ENCODE measurements at places on chromosomes 5 and 9.

GRCh38 chr5:11596185-11596584 is 308.1 kb downstream of the CTNND2 start:
- DNase-seq = no peak

DNA sequence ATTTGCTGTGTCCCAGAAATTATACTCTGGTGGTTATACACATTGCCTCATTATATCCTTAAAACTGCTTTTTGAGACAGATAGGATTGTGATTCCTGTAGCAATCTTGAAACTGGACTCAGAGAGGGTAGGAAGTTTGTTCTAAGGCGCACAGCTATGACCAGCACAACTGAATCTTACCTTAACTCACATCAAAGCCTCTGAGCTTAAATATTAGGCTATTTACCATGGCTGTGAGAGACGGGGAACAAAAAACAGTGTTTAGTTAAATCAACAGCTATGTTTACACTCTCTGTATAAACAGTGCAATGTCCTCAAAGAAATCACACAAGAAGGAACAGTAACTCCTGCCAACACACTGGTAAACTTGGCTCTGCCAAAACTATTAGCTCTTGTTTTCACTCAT is 50.9 kb upstream of the TUT7 start:
- no peak for DNase-seq

DNA sequence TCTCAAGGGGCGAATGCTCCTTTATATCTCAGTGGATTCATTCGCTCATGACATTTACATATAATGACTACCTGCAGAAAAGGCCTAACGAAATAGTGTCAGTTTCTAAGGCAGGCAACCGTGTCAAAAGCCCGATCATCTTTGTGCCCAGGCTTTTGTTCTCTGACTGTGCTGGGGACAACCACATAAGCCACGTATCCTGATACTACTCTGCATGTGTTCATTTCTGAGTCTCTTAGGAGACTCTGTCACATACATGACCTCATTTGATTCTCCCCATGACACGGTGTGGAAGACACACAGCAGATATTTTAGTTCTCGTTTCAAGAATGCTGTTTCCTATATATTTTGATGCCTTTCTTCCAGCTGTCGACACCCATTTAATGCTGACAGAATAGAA is 598.5 kb downstream of the BNC2 start:
- no peak for DNase-seq

DNA sequence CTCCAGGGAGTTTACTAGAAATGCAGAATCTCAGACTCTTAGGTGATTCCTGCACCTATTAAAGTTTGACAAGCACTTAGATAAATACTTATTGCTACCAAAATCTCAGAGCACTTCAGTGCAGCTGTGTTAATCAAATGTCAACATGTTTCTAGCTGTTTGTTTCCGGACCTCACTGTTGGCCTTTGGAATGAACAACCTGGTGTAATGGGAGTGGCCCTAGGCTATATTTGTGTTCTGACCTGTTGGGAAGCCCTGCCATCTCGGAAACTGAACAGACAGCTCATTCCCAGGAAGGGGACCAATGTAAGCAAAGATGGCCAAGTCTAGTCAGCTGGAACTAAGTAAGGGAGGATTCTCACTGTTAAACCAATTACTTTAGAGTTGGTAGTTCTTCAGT is 145.0 kb upstream of the SLC28A3 start:
- DNase-seq = no peak

DNA sequence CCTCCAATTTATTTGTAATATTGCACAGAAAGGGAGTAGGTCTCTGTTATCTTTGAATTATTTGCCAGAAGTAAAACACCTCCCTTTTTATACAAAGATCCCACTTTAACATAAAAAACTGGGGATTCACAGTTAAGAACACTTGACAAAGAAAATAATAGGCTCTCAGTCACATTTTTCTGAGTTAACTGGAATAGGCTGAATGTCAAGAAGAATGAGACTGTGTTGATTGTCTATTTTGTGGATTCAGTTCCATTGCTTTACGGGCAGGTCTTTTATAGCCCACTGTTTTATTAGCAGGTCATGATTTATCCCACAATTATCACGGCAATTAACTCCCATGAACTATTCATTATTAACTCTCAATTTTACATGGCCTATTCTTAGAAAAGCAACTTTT is 427.4 kb downstream of the CTNND2 start:
- DNase-seq = no peak

DNA sequence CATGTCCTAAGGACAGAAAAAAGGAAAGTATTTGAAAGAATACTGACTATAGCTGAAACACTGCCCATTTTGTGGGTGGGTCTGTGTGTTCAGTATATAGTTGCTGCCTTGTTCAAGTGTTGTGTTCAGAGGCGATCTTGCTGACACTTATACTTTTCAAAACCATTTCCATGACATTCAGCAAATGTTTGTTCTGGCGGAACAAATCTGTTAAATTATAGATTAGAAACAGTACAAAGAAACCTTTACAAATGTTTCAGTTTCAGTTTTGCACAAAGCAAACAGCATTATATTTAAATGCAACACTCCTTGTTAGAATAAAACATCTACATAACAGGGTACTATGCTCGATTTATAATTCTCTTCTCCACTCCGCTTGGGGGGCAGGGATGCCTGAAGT is 2276.3 kb downstream of the MAT2B start:
- no peak for DNase-seq

- DNase-seq = no peak
These were observed 201.7 kb upstream of the ZNF618 start for GRCh38 chr9:113674436-113674835.

DNA sequence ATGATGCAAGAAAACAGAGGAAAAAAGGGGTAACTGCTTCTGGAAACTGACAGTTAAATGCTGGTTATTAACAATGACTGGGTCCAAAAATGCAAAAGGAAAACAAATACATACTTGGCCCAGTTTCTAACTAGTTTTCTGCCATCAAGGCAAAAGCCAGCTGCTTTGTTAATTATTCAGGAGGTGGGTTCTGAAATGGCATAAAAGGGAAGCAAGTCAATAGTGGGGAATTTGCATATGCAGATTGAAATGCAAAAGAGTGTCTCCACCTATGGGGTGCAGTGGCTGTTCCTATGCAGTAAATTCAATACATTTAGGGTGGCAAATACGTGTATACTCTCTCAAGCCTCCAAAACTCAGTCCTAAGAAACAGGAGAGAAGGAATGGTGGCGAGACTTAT is 33.4 kb downstream of the BARHL1 start:
- no peak for DNase-seq
